ENCODE measurements at places on chromosomes 3 and 15. TPM values are rescaled to one million over a fixed set of nuclear protein-coding genes. Genes with fewer than 3 reads are reported as not detected.
A peak's percentile ranks its signal among the peaks of the same experiment; 100 is the strongest.

DNA sequence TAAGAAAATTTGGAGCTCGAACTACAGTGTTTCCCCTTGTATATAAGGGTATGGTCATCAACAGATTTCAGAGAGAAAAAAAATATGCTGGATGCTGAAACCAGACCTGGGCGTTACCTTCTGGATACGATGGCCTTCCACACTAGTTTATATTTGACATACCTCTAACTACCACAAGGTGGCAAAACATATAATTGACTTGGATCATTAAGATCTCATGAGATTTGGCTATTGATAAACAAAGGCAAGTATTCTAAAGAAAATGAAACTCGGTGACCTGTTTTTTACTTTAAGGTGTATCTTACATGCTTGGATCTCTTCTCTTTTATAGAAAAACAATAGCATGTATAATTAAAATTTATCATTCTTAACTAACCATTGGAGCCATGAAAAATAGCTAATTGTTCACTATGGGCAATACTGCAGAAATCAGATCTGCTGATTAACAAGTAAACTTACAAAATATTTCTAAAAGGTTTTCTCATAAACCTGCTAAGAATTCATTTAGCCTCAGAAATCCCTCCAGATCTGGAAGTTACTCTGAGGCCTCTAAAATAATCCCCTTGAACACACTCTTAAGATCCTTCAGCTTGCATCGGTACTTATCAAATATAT lies 300.6 kb upstream of the KCNH8 start:
- H3K4me1 ChIP-seq = peaks cover 7% of the 10 kb centered on the region
- no peaks in the 10 kb centered on the region for H3K36me3 ChIP-seq
- DNase-seq = no peak
- H3K4me3 ChIP-seq = no peak overlapping the region
- H3K27me3 ChIP-seq = peaks cover 5% of the 10 kb centered on the region

DNA sequence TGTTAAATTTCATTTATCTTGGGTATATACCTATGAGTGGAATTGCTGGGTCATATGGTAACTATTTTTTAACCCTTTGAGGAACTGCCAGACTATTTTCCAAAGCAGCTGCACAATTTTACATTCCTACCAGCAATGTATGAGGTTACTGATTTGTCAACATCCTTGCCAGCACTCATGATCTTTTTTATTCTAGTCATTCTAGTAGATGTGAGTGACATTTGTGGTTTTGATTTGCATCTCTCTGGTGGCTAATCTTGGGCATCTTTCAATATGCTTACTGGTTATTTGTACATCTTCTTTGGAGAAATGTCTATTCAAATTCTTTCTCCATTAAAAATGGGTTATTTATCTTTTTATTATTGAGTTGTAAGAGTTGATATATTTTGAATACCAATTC lies 21.3 kb upstream of the LRRC58 start:
- no peaks in the 10 kb centered on the region for H3K36me3 ChIP-seq
- H3K4me1 ChIP-seq = no peaks in the 10 kb centered on the region
- H3K27me3 ChIP-seq = peaks cover 22% of the 10 kb centered on the region
- no peak overlapping the region for H3K27ac ChIP-seq
- H3K4me3 ChIP-seq = no peak overlapping the region

GRCh38 chr15:74545086-74545485 lies 4.1 kb downstream of the ARID3B start:
- peaks cover 62% of the 10 kb centered on the region for H3K4me1 ChIP-seq
- DNase-seq = no peak
- H3K27me3 ChIP-seq = no peaks in the 10 kb centered on the region
- H3K4me3 ChIP-seq = peak overlapping the region; percentile 75

GRCh38 chr15:66595931-66596545 lies 30.2 kb upstream of the LCTL start:
- no peak for DNase-seq
- H3K27me3 ChIP-seq = no peaks in the 10 kb centered on the region
- H3K4me3 ChIP-seq = no peak overlapping the region

GRCh38 chr3:33145221-33145900 lies 31.5 kb downstream of the CRTAP start:
- no peaks in the 10 kb centered on the region for H3K4me1 ChIP-seq
- DNase-seq = no peak
- H3K4me3 ChIP-seq = no peak overlapping the region
- H3K27me3 ChIP-seq = peaks cover 9% of the 10 kb centered on the region
- peaks cover 3% of the 10 kb centered on the region for H3K36me3 ChIP-seq

GRCh38 chr3:159824333-159824732 lies 164.3 kb upstream of the IL12A start:
- H3K27me3 ChIP-seq = peaks cover 9% of the 10 kb centered on the region
- H3K4me1 ChIP-seq = no peaks in the 10 kb centered on the region
- no peak overlapping the region for H3K4me3 ChIP-seq
- H3K27ac ChIP-seq = no peak overlapping the region
- H3K36me3 ChIP-seq = no peaks in the 10 kb centered on the region

GRCh38 chr15:40287505-40287904 lies 4.6 kb upstream of the ANKRD63 start:
- peaks cover 16% of the 10 kb centered on the region for H3K27me3 ChIP-seq
- H3K36me3 ChIP-seq = no peaks in the 10 kb centered on the region
- DNase-seq = no peak
- H3K27ac ChIP-seq = no peak overlapping the region
- no peak overlapping the region for H3K4me3 ChIP-seq

DNA sequence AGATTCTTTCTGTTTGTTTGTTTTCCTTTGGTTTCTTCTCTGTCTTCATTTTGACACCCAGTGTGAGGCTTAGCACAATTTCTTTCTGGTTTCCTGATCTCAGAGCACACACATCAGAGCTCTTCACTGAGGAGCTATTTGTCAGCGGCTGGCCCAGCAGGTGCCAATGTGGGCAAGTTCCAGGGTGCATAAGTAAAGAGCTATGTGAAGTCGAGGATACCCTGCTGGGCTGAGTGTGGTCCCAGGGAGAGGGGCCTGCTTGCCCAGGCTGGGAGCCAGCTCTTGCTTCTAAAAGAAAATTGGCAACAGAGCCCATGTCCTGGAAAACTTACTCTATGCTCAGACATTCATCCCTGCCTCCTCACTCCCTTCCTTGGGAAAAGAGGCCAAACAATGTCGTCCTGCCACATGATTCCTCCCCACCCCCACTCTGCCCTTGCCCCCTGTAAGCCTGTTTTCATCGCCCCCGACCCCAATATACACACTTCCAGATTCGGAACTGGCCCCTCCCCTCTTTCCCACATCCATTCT lies 101.2 kb downstream of the ST8SIA2 start:
- DNase-seq = no peak
- no peaks in the 10 kb centered on the region for H3K4me1 ChIP-seq
- H3K27me3 ChIP-seq = peaks cover 19% of the 10 kb centered on the region
- no peaks in the 10 kb centered on the region for H3K36me3 ChIP-seq
- H3K4me3 ChIP-seq = no peak overlapping the region

The ENTPD3 gene
- not detected for total RNA-seq

The RBM6 gene
- total RNA-seq = 147 TPM
